ENCODE measurements at places on chromosomes 16 and 17.

DNA sequence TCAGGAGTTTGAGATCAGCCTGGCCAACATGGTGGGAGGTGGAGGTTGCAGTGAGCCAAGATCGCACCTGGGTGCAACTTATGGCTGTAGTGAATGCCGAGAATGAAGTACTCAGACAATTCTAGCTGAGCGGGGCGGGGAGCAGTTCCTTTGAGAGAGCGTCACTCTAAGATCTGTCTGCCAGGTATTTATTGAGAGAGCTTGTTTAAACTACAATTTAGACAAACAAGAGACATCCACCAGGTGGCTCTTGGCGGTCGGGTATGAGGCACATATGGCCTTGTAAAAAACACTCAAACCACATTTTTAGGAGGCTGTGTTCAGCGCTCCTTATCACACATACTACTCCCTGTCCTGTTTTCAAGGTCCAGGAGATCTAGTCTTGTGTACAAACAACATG lies 40.6 kb upstream of the CDH1 start:
- DNase-seq: no peak

GRCh38 chr16:23509782-23510163 lies 521 bp downstream of the GGA2 start:
- DNase-seq: peak; percentile 22

DNA sequence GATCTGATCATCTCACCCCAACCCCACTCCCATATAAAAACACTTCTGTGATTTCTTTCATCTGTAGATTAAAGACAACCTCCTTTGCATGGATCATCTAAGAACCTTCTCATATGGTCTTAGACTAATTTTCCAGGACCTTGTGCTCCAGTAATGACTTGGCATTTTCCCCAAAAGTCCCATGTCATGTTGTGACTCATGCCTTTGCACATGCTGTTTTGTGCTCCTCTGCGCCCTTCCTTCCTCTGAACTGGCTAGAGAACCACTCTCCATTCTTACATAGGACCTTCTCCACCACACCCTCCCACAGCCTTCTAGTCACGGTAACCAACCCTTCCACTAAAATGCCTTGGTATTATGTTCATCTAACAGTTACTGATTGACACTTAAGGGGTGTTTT lies 99.5 kb upstream of the AXIN2 start:
- no peak for DNase-seq

- DNase-seq: no peak
Measured at GRCh38 chr16:79703066-79703465, 102.5 kb upstream of the MAF start.

GRCh38 chr17:76710863-76711611 lies at the start of gene MXRA7:
Gene MXRA7 (minus strand): TSS chr17:76710965. CDS start chr17:76710946, 19 bp downstream.
- peak; percentile 53 for DNase-seq

- DNase-seq: no peak
Measured at GRCh38 chr16:50473356-50473945, 74.7 kb upstream of the NKD1 start.

DNA sequence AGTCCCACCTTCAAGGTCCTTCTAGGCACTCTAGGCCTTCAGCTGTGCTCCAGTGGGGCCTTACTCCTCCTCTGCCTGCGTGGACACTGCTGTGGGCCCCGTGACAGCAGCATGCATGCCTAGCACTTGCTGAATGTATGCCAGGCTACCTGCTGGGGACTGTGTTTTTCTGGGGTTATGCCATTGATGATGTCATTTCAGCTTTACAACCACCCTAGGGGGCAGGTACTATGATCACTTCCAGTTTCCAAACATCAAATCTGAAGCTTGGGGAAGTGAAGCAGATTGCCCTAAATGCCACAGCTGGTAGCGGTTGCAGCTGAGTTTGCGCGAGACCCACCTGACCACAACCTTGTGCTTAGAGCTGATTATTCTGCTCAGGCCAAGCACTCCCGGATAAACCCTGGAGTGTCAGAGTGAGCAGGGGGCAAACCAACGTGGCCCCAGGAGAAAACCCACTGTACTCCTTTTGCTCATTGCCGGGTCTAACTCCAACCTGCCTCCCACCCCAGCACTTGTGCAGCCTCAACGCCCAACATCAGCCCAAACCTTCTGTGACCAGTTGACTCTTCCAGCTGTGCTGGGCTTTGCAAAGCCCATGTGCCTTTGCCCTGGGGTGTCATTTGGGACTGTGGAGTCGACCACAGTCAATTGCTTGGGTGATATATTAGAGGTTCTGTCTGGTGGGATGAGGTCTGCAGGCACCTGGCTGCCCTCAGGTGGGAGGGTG lies 168.4 kb downstream of the ENGASE start:
- no peak for DNase-seq

DNA sequence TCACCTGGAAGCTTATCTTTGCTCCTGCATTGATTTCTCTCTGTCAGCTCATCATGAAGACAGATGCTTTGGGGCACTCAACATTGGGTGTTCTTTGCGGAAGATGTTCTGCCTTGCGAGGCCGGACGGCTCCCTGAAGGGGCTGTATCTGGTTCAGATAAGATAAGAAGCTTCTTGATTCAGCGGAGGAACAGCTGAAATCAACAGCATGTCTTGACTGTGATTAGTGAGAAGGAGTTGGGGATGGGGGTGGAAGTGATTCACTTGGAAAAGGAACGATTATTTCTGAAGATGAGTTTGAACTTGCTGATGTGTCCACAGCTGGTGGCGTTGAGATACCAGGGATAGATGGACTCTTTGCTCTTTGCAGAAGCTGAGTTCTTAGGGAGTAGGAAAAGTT lies 126.9 kb upstream of the WSCD1 start:
- DNase-seq: no peak

GRCh38 chr17:81733507-81734404 lies 21.7 kb downstream of the SLC25A10 start:
- peak; percentile 50 for DNase-seq

- no peak for DNase-seq
Measured at GRCh38 chr17:28492352-28493310, 13.5 kb upstream of the FOXN1 start.

- DNase-seq: no peak
Measured at GRCh38 chr17:75642182-75642783, 9.0 kb downstream of the SMIM5 start.

GRCh38 chr17:47663912-47664623 lies 14.3 kb downstream of the KPNB1 start:
- peak; percentile 27 for DNase-seq

DNA sequence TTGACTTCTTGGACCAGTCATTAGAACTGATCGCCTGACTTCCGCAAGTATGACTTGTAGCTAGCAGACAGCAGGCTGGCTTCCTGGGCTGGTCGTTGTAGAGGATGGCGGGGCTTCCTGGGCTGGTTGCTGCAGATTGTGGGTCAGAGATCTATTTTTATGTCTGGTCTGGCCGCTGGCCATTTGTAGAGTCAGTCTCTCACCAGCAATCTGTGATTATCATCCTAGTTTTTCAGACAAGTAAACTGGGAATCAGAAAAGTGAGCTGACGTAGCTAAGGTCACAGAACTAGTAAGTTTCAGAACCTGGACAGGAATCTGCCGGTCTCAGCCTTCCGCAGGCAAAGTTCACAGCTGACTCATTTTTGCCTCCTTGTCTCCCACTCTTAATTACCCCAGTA lies 19.1 kb downstream of the GPR142 start:
- no peak for DNase-seq

GRCh38 chr17:28086519-28086918 lies 44.0 kb downstream of the NLK start:
- no peak for DNase-seq

DNA sequence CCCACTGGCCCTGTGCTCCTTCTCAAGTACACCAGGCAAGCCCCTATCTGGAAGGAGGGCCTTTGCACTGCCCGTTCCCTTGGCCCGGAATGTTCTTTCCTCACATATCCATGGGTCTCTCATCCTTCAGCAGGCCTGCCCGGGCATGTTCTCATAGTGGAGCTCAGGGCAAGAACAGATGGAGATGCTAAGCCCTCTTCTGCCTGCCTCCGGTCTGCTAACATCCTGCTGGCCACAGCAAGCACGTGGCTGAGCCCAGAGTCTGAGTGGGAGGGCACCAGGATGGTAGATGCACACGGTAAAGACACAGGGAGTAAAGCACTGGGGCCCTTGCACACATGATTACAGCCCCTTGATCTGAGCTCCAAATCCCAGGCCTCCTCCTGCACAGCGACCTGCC lies 19.8 kb upstream of the ANKRD40CL start:
- no peak for DNase-seq

DNA sequence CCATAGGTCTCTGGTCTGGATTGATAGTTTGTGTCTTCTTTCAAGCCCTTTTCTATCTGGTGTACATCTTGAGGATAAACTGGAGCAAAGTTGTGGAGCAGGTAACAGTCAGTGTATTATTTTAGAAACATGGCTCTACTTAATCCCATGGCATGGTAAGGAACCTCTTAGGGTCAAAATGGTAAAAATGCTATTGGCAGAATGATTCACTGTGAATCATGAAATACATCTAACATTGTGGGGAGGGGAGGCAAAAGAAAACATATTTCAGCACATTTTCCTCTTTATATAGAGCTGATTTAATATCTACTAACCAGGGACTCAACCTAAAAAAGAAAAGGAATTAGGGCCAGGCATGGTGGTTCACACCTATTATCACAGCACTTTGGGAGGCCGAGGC lies 17.9 kb upstream of the ALDH3A2 start:
- DNase-seq: no peak

DNA sequence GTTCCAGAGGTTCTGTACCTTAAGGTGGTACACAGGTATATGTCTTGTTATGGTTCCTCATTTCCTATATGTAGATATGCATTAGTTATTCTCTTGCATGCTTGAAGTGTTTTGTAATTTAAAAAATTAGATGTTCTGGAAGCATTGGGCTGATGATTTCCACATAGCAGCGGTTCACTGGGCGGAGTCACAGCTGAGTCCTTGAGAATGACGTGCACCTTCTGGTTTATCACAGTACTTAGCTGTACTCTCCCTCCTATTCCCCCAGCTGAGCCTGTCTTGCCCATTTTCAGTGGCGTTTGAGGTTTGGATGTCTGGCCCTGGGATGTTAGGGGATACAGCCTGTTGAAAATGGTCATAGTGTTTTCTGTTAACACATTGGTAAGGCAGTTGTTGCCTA lies 327.1 kb downstream of the SNX29 start:
- no peak for DNase-seq

DNA sequence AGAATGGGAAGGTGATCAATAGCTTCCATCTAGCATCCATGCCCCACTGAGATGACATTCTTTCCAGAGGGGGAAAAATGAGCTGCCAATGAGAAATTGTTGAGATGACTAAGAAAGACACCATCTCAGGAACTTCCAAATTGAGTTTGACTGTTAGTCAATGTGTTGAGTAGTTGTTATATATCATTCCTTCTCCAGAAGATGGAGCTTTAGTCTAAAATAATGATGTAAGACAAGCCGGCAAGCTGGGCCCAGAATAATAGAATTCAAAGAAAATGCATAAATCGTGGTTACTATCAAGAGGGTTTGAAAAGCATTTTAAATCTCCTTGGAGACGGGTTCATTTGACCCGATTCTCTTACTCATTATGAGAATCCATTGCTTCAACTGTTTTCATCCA lies 71.0 kb upstream of the ATF7IP2 start:
- DNase-seq: no peak

GRCh38 chr17:62101515-62101914 lies 36.4 kb upstream of the MED13 start:
- no peak for DNase-seq

DNA sequence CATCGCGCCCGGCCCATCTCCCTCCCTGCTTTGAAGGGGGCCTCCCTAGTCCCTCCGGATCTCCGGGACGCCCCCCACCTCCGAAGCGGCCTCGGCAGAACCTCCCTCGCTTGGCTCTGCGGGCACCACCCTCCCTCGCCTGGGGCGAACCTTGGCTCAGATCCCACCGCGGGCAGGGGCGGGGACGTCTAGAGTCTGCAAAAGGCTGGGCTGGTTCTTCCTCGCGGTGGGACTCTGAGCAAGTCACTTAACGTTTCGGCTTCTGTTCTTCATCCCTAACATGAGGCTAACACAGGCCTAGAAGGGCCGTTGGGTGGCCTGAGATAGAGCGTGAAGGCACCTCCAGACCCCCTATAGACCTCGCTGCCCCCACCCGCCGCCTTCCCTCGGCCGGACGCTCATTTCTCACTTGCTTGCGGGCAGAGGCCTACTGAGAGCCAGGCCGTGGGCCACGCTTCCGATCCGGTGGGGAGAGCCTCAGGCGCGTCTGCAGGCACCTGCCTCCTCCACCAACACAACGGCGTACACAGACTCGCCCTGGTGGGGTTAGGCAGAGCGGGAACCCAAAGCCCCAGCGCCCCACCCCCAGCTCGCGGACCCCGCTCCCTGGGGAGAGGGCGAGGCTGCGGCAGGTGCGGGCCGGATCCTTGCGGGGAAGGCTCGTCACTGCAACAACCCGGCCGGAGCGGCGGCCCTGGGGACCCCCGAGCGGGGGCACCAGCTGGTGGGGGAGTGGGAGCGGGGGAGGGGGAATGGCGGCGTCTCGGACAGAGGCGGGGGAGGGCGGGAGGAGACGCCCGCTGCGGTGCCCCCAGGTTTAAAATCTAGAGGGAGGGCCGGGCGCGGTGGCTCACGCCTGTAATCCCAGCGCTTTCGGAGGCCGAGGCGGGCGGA lies 5.4 kb downstream of the MYO1C start:
- peak; percentile 66 for DNase-seq

GRCh38 chr16:50858877-50859627 lies 117.2 kb downstream of the CYLD start:
- no peak for DNase-seq

DNA sequence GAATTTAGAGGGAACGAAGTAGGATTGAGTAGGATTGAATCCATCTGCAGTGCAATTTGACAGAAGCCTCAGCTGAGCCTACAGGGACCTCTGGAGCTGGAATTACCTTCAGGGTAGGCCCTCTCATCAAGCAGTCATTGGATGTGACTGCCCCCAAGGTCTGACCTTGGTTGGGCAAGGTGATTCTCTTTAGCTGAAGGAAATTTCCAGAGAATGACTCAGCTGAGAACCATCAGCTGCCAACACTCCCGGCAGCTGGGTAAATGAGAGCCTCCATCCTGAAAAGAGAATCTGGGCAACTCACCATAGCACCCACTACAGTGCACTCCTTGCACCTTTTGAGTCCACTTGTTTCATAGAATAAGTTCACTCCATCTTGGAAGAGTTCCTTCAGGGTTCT lies 113.5 kb upstream of the MED13 start:
- DNase-seq: no peak

DNA sequence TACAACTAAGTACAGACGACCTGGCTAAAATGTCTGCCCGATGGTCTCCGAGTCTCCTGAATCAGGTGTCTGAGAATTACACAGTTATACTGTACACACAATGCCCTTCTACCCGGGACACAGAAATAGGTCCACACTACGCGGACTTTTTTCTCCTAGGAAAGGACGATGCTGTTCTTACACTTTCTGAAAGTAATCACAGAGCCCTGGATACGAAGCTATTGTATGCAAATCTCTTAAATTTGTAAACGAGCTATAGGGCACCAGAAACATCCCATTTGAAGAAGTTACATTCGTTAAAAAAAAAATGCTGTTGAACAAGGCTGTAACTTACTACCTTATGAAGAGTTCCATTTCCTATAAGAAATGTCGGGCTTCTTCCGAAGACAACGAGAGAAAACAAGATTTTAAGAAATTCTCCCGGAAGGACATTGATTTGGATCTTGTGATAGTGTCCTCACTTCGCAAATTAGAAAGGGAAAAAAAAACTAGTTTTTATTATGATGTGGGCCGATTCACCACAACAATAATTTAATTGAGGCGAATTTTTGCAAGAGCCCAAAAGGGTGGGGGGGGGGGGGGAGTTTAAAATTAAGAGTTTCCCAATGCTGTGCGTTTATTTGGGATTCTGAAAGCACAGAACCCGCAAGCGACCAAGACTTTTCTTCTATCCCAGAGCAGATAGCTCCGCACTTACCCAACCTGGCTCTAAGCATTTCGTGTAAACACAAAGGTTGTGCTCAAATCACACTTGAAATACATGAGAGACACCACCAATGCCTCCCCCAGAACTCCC lies 1.5 kb upstream of the SOX9 start:
- DNase-seq: no peak

GRCh38 chr17:76485569-76485968 lies 15.7 kb downstream of the RHBDF2 start:
- DNase-seq: no peak

Data from stimulated activated CD4-positive, alpha-beta T cell treated with anti-CD3 and anti-CD28 coated beads, TNF-alpha, amount 100 ng/mL, for 48 hours (primary cell).